Stimulated activated CD4-positive, alpha-beta T cell treated with anti-CD3 and anti-CD28 coated beads, TNF-alpha, amount 100 ng/mL, for 1 hour (primary cell): ENCODE measurements at places on chromosomes 1 and 21.

GRCh38 chr1:43322506-43322905 is 15.1 kb upstream of the MPL start:
- DNase-seq = no peak

GRCh38 chr1:31628931-31629556 is 11.6 kb downstream of the HCRTR1 start:
- no peak for DNase-seq

GRCh38 chr1:89259283-89259971 is 13.2 kb downstream of the GBP5 start:
- DNase-seq = no peak

DNA sequence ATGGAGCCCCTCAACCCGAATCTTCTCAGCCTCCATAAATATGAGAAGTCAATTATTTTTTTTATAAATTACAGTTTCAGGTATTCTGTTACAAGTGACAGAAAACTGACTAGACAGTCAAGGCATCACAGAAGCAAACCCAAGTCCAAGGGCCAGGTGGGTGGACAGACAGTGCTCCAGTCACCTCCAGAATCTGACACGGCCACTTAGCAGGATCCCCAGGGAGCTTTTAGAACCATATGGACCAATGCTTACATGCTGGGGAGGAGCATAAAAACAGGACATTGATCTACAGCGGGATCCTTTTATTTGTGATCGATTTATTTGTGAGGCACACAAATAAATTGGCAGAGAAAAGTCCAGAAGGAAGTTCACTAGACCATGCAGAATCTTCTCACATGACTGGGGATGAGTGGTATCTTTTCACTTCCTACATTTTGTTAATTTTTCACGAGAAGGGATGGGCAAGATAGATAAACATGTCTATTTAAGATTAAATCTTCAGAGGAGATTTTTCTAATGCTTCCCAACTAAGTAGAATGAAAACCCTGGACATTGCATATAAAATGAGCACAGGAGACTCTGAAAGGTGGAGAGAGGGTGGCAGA is 15.0 kb downstream of the ZNF496 start:
- no peak for DNase-seq

- no peak for DNase-seq
Measured at GRCh38 chr1:155178441-155179111, 4.9 kb downstream of the TRIM46 start.

DNA sequence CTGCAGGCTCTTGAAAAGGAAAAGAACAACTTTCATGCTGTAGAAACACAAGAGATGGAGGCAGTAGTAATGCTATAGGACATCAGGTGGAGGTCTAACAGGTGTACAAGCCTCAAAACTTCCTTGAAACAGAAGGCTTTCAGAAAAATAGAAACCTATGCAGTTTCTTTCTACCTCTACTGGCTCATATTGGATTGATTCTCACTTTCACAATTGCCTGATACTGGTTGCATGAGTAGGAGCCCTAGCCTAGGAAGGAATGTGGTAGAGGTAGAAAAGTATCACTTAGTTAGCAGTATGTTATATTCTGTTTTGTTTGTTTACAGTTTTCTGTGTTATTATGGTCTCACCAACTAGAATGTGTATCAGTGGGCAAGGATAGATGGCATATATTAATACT is 175.4 kb upstream of the GORAB start:
- no peak for DNase-seq

DNA sequence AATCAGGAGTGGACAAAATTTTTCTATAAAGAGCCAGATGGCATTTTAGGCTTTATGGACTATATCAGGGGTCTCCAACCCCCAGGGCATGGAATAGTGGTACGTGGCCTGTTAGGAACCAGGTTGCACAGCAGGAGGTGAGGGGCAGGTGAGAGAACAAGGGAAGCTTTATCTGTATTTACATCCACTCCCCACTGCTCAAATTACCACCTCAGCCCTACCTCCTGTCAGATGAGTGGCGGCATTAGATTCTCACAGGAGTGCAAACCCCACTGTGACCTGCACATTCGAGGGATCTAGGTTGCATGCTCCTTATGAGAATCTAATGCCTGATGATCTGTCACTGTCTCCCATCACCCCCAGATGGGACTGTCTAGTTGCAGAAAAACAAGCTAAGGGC is 13.9 kb downstream of the PHTF1 start:
- DNase-seq = no peak

GRCh38 chr1:195738966-195739650 is 869.1 kb downstream of the KCNT2 start:
- no peak for DNase-seq

- DNase-seq = no peak
Measured at GRCh38 chr21:46307625-46308024, 16.0 kb downstream of the C21orf58 start.

- DNase-seq = no peak
Measured at GRCh38 chr1:26961826-26962225, 1.6 kb upstream of the KDF1 start.

- no peak for DNase-seq
Measured at GRCh38 chr1:230232371-230232771, 165.3 kb downstream of the GALNT2 start.

- DNase-seq = no peak
Measured at GRCh38 chr1:12521096-12521495, 96.9 kb downstream of the DHRS3 start.

- DNase-seq = no peak
Measured at GRCh38 chr1:239601108-239601507, 214.7 kb downstream of the CHRM3 start.

GRCh38 chr1:96059736-96060135 is 661.8 kb upstream of the PTBP2 start:
- DNase-seq = no peak

DNA sequence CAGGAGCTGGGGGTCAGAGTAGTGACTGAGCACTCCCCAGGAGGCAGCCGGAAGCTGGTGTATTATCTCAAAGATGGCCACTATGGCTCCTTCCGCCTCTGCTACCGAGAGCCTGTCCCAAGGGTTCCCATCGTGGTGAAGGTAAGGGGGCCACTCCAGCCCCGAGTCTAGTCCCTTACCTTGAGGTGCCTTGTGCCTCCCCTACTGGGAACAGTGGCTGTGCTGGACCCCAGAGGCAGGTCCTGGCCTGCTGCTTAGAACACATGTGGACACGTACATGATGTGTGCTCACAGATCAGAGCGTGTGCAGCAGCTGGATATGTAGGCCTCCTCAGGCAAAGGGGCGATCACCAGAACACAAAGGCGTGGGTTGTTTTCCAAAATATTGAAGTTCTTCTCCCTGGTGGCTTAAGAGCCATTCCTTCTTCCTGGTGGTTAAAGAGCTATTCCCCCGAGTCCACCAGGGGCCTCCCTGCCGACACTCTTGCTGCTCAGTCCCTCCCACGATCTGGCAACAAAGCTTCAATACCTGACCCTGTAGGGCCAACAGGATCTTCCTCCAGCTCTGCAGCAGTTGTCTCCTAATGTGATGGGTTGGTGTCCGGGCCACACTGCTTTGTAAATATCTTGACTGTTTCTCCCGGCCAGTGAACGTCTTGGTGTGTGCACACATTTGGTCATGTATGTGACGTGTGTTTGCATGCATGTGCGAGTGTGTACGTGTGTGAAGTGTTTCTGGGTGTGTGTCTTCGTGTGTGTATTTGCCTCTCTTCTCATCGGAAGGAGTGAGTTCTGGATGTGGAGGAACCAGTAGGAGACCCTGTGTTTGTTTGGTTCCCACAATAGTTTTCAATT is 68.4 kb upstream of the TINAGL1 start:
- no peak for DNase-seq

- no peak for DNase-seq
Measured at GRCh38 chr1:95371666-95372282, 137.8 kb downstream of the RWDD3 start.

DNA sequence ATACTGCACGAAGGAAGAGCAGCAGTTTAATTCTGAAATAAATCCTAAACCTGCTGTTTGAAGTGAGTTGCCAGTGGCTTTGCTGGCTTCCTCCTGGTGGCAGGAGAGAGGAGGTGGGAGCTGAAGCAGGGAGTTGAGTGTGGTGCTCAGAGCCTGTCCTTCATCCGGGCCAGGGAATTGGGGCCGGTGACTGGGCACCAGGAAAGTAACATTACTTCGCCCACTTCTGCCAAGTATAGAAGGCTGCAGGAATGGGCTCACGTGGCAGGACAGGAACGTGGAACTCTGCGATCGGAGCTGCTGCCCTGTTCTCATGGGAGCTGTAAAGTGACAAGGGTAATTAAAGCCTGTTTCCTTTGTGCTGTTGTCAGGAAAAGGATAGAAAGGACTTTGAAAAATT is 8.7 kb downstream of the TOR3A start:
- DNase-seq = no peak

GRCh38 chr1:24257373-24257772 is 61.8 kb upstream of the GRHL3 start:
- DNase-seq = no peak

DNA sequence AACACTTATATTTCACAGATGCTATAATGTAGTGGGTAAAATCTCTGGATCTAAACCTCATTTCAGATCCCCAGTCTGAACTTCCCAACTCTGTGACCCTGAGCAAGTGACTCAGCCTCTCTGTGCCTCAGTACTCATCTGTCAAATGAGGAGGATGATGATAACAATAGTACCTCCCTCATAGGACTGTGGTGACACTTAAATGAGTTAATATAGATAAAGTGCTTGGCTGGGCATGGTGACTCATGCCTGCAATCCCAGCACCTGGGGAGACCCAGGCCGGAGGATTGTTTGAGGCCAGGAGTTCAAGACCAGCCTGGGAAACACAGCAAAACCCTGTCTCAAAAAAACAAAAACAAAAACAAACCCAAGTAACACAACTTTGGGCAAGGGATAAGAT is 4.7 kb upstream of the ECE1 start:
- DNase-seq = no peak

GRCh38 chr1:2019172-2019543 is at the start of gene GABRD:
TSS of gene GABRD (plus strand) at chr1:2019345. CDS start at chr1:2019424, 79 bp downstream.
- DNase-seq = no peak

DNA sequence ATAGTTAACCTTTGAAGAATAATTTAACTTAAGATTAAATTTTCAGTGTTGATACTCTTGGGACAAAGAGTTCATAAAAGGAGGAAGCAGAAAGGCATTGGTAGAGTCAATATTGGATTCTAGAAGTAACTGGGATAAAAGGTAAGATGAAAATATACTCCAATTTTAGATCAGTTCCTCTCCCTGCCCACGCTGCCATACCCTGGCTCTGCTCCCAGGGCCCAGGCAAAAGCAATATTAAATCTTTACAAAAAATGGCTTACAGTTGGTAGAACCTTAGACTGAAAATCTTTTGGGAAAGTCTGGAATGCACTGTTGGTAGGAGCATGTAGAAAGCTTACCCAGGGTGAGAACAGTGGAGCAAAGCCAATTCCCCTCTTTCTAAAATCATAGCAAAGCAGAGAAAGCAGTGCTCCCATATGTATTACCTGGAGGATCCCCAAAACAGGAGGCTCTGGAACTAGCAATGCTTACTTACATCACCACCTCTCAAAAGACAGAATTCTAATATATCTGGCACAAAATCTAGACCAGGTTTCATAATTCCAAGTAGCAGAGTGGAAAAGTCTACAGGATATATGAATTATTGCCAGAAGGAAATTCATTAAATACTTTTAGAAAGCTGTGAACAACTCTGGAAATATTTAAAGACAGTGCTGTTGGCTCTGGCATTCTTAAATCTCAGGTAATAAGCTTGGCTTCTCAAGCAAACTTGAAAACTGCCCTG is 24.5 kb downstream of the KIAA0319L start:
- DNase-seq = no peak

GRCh38 chr1:17851056-17851455 is 95.9 kb downstream of the ACTL8 start:
- no peak for DNase-seq

GRCh38 chr21:15617964-15618363 is 111.8 kb upstream of the USP25 start:
- DNase-seq = no peak

- no peak for DNase-seq
Measured at GRCh38 chr1:93977598-93977945, 68.3 kb upstream of the GCLM start.

GRCh38 chr1:37726751-37727585 is 34.7 kb downstream of the CDCA8 start:
- no peak for DNase-seq

GRCh38 chr1:193799948-193800690 is 613.7 kb upstream of the B3GALT2 start:
- DNase-seq = no peak

DNA sequence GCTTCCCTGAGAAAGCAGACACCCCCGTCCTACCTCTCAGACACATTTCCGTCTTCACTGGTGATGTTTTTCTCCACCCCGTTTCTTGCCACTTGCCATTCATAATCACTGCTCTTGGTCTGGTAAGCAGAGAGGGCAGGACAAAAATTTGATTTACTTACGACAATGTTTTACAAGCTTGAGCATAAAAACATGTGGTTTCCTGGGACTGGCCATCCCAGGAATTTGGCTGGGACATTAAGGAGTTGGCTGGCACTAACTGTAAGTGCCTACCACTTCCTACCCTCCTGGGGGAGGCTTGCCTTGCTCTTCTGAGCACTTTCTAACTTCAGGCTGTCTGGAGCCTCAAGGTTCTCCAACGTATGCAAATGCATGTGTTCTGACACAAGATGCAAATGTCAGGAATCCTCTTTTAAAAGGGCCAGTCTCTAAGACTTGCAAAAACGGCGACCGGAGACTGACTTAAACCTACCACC is 24.2 kb downstream of the ZBTB18 start:
- DNase-seq = no peak

- no peak for DNase-seq
Measured at GRCh38 chr1:220700556-220701179, 10.5 kb downstream of the C1orf115 start.

DNA sequence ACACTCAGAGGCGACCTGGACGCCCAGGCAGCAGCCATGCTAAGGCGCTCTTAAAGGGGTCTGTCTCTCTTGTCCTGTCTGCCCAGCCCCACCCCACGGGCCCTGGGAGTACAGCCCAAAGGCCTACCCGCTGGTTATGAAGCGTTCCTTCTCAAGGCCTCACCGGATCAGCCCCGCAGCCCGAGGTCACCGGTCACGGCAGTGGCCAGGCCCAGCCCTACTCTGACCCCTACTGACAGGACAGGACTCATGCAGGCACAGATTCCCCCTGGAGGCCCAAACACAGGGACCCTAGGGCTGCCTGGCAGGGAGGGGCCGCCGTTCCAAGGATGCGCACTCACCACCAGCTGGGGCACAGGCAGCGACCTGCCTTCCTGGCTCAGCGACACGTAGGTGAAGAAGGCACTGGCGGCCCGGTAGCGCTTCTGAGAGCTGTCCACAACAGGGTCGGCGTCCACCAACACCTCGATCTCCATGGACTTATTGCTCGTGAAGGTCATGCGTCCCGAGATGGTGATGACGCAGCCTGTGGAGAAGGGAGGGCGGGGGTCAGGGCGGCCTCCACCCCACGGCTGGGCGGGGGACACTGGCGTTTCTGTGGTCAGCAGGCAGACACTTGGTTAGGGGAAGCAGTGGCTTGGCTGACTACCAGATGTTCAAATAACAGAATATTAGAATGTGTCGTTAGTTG is 20.0 kb upstream of the GPR153 start:
- DNase-seq = no peak

GRCh38 chr1:182281541-182281940 is 110.0 kb downstream of the GLUL start:
- no peak for DNase-seq

GRCh38 chr1:21816602-21817302 is 4.7 kb downstream of the LDLRAD2 start:
- no peak for DNase-seq
